ENCODE measurements at places on chromosomes 6 and 20.

- no peak overlapping the region for H3K27ac ChIP-seq
- DNase-seq, result no peak
- H3K27me3 ChIP-seq, result no peaks in the 10 kb centered on the region
Observed at GRCh38 chr6:23477586-23477985, 648.4 kb upstream of the NRSN1 start.

DNA sequence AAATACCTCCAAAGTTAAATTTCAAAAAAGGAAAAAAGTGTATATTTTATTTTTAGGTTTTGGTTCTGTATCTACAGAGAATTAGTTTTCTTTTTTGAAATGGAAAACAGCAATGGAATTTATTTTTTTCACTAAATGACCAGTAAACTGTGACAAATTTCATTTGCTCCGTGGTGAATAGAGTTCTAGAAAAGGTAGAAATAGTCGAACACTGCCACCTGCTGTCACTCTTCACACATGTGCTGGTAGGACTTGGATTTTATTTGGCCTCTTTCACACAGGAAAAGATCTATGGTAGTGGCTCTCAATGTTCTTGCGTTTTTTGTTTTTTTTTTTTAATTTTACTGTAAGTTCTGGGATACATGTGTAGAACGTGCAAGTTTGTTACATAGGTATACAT lies 312.5 kb downstream of the EYA4 start:
- no peaks in the 10 kb centered on the region for H3K4me1 ChIP-seq
- no peaks in the 10 kb centered on the region for H3K27me3 ChIP-seq
- H3K36me3 ChIP-seq, result no peaks in the 10 kb centered on the region
- H3K27ac ChIP-seq, result no peak overlapping the region
- peak; percentile 31 for DNase-seq

DNA sequence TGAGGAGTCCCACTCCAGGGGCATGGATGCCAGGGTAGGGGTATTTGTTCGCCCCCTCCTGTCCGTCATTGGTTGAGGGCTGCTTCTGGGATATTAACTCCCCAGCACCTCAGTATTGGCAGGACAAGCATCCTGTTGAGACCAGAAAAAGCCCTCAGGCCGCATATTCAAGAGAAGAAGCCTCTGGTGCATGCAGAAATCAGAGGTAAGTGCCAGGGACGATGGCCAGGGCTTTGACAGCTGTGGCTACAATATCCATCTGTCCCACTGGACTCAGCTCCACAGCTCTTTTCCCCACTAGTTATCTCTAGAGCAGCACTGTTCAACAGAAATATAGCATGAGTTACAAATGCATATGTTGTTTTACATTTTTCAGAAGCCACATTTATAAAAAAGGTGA lies 651.3 kb downstream of the KIF16B start:
- H3K4me3 ChIP-seq, result peak overlapping the region; percentile 31
- H3K27ac ChIP-seq, result peak overlapping the region; percentile 45
- DNase-seq, result no peak
- H3K4me1 ChIP-seq, result peaks cover 63% of the 10 kb centered on the region
- H3K36me3 ChIP-seq, result no peaks in the 10 kb centered on the region

DNA sequence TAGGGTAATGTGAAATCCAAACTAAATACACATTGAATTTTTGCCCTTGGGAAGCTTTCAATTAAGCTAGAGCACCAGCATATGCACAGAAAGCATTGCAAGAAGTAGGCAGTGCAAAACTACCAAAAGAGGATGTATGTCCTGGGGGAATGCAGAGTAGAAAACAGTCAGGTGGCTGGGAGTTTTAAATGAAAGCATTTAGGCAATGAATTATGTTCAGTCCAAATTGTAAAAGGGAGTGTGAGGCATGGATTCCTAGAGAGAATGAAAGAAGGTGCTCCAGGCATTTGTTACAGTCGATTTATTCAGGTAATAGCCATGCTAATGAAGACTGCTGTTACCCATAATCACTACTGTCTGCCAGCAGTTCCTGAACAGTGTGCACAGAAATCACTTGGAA lies 604.1 kb upstream of the POU3F2 start:
- H3K4me3 ChIP-seq, result no peak overlapping the region
- no peaks in the 10 kb centered on the region for H3K27me3 ChIP-seq
- H3K4me1 ChIP-seq, result no peaks in the 10 kb centered on the region
- DNase-seq, result no peak

DNA sequence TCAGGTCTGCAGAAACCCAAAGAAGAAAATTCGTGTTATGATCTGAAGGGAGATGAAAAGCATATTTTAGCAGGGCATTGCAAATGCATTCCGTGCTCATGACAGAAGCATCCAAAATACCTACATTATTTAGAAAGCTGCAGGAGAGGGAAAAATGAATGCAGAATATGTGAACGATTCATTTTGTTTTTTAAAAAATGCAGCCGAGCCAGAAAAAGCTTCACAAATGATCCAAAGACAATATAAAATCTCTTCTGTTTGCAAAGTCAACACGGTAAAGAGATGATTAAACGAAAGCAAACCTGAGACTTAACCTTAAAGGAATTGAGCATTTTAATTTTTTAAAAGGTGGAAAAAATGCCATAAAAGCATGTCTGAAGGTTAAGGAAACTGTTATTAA lies 136.1 kb upstream of the SULF2 start:
- H3K27ac ChIP-seq, result no peak overlapping the region
- no peak overlapping the region for H3K4me3 ChIP-seq
- no peaks in the 10 kb centered on the region for H3K36me3 ChIP-seq
- H3K27me3 ChIP-seq, result peaks cover 14% of the 10 kb centered on the region

- peaks cover 3% of the 10 kb centered on the region for H3K4me1 ChIP-seq
- no peak for DNase-seq
- no peak overlapping the region for H3K27ac ChIP-seq
- no peak overlapping the region for H3K4me3 ChIP-seq
Observed at GRCh38 chr6:75272145-75272840, 12.3 kb downstream of the TMEM30A start.

DNA sequence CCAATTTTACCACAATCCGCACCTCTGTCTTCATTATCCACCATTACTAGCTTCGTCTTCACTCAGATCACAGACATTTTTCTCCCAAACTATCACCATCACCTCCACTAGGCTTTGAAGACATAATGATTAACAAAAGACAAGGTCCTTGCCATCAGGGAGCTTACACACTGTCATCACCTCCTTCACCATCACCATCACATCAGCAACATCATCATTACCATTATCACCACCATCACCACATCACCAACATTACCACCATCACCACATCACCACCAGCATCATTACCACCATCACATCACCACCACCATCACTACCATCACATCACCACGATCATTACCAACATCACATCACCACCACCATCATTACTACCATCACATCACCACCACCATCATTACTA lies 4.4 kb upstream of the SLC22A7 start:
- no peak overlapping the region for H3K4me3 ChIP-seq
- H3K4me1 ChIP-seq, result no peaks in the 10 kb centered on the region
- no peaks in the 10 kb centered on the region for H3K27me3 ChIP-seq
- no peaks in the 10 kb centered on the region for H3K36me3 ChIP-seq

GRCh38 chr6:140784573-140784972 lies 1348.2 kb upstream of the GJE1 start:
- no peaks in the 10 kb centered on the region for H3K27me3 ChIP-seq
- H3K4me1 ChIP-seq, result no peaks in the 10 kb centered on the region
- H3K27ac ChIP-seq, result no peak overlapping the region
- H3K4me3 ChIP-seq, result no peak overlapping the region

DNA sequence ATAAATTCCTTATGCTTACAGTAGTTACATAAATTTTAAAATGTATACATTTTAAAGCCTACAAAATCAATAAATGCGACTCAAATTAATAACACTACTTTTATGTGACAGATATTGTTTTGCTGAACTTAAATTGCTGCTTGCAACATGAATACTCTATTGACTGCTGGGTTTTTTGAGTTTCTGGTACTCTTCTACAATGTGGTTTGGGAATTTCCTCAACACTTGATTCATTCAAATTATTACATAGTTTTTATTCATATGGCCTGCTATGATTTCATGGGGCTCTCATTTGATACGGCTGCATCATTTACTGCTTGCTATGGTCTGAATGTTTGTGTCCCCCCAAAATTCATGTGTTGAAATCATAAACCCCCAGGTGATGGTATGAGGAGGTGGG lies 2.3 kb upstream of the TXLNB start:
- no peak overlapping the region for H3K27ac ChIP-seq
- no peaks in the 10 kb centered on the region for H3K36me3 ChIP-seq
- H3K27me3 ChIP-seq, result no peaks in the 10 kb centered on the region
- no peak for DNase-seq

GRCh38 chr20:6863355-6863754 lies 95.9 kb downstream of the BMP2 start:
- DNase-seq, result no peak
- H3K36me3 ChIP-seq, result no peaks in the 10 kb centered on the region
- H3K27ac ChIP-seq, result no peak overlapping the region

DNA sequence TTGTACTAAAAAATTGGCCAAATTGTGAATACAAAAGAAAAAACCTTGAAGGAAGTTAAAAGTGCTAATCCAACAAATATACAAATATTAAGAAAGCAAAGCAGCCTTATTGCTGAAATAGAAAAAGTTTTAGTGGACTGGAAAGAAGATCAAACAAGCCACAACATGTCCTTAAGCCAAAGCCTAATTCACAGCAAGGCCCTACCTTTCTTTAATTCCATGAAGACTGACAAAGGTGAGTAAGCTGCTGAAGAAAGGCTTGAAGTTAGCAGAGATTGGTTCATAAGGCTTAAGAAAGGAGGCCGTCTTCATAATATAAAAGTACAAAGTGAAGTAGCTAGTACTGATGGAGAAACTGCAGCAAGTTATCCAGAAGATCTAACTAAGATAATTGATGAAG lies 53.5 kb downstream of the TINAG start:
- no peak overlapping the region for H3K4me3 ChIP-seq
- H3K27ac ChIP-seq, result no peak overlapping the region
- no peaks in the 10 kb centered on the region for H3K4me1 ChIP-seq

GRCh38 chr6:141212296-141212695 lies 920.4 kb upstream of the GJE1 start:
- no peaks in the 10 kb centered on the region for H3K4me1 ChIP-seq
- H3K27me3 ChIP-seq, result no peaks in the 10 kb centered on the region
- H3K27ac ChIP-seq, result no peak overlapping the region
- no peak overlapping the region for H3K4me3 ChIP-seq

- no peaks in the 10 kb centered on the region for H3K4me1 ChIP-seq
- no peak overlapping the region for H3K4me3 ChIP-seq
- DNase-seq, result no peak
- no peaks in the 10 kb centered on the region for H3K36me3 ChIP-seq
- H3K27ac ChIP-seq, result no peak overlapping the region
Observed at GRCh38 chr6:147103694-147104093, 100.5 kb upstream of the STXBP5 start.

- no peaks in the 10 kb centered on the region for H3K36me3 ChIP-seq
- H3K27ac ChIP-seq, result no peak overlapping the region
- no peaks in the 10 kb centered on the region for H3K4me1 ChIP-seq
Observed at GRCh38 chr6:6556738-6557503, 31.6 kb upstream of the LY86 start.

DNA sequence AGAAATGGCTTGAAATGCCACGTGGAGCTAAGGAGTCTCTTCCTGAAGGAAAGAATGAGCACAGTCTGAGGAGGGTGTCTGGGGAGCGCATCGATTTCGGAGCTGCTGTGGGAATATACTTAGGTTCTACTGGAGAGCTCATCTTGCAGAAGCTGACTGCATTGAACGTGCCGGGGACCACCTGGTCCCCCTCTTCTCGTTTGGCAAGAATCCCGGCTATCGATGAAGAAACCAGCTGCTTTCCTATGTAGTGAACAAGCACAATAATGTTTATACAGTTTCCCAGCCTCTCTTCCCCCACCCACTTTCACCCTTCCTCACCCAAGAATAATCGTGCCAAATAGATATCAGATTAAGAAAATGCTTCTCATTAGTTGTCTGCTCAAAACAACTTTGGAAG lies 242.5 kb downstream of the PACRG start:
- H3K27me3 ChIP-seq, result no peaks in the 10 kb centered on the region
- no peaks in the 10 kb centered on the region for H3K4me1 ChIP-seq
- DNase-seq, result no peak
- no peak overlapping the region for H3K27ac ChIP-seq

Data from B cell (primary cell).